ENCODE measurements at places on chromosomes 1 and 21.

DNA sequence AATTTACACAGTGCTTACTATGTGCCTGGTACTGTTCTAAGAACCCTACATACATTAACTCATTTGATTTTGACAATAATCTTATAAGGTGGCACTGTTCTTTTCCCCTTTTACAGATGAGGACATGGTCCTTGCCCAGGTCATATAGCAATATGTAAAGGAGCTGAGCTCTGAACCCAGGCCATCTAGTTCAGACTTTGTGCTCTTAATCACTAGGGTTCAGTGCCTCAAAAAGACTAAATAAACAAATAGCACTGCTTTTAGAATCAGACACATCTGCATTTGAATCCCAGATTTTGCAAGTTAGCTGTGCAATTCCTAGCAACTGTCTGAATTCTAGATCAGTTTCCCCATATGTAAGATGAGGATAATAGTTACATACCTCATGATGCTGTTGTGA lies 8.7 kb upstream of the BCAR3 start:
- DNase-seq: no peak

- DNase-seq: no peak
Observed at GRCh38 chr1:248815407-248816034, 10.2 kb downstream of the SH3BP5L start.

GRCh38 chr1:200029035-200029821 lies 1.7 kb downstream of the NR5A2 start:
- DNase-seq: no peak

GRCh38 chr1:23561076-23561812 lies 1.9 kb upstream of the ID3 start:
- DNase-seq: no peak

DNA sequence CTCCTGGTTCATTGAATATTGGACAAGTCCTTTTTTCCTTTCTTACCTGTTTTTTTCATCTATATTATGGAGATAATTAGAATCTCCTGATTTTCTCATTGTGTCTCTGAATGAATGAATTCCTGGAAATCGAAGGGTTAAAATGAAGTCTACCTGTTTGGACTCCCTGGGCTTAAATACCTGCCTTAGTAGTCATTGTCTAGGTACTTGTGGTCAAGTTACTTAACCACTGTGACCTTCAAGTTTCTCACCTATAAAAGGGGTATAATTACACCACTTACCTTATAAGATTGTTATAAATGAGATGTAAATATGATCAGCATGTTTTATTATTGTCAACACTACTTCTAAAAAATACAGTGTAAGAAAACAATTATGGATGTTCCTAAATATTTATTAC lies 9.0 kb upstream of the TBX19 start:
- no peak for DNase-seq

DNA sequence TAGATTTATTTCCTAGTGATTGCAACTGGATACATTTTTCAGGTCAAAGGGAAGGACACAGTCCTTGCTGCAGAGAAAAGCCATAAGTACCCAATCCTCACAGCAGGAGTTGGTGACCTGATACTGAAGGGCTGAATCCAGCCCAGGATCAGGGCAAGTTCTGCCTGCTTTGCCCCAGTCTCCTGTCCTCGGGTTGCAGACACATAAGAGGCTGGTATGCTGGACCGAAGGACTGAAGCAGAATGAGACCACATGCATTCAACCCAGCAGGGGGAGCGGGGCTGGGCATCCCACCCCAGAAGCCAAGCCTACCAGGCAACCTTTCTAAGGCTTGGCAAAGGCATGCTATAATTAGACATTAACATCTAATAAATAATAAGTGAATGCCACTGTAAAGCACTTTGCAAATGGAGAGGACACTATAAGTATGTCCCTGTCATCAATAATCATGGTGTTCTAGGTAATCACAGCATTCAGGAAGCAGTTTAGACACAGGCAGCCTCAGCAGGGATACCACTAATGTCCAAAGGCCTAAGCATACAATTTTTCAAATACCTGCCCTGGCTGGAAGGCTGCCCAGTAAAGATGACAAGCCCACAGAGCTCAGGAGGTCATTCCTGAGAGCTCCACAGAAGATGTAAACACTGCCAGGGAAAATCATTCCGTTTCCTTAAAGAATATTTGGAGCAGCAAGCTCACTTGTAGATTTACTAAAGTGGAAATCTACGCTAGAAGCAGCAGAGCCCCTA lies 47.6 kb downstream of the KRTAP19-8 start:
- DNase-seq: no peak

- DNase-seq: no peak
Observed at GRCh38 chr1:183027031-183027430, 3.8 kb downstream of the LAMC1 start.

GRCh38 chr1:115210302-115210711 lies 121.0 kb upstream of the TSPAN2 start:
- DNase-seq: no peak

GRCh38 chr21:43303275-43304178 lies 123.4 kb downstream of the SIK1 start:
- DNase-seq: no peak

DNA sequence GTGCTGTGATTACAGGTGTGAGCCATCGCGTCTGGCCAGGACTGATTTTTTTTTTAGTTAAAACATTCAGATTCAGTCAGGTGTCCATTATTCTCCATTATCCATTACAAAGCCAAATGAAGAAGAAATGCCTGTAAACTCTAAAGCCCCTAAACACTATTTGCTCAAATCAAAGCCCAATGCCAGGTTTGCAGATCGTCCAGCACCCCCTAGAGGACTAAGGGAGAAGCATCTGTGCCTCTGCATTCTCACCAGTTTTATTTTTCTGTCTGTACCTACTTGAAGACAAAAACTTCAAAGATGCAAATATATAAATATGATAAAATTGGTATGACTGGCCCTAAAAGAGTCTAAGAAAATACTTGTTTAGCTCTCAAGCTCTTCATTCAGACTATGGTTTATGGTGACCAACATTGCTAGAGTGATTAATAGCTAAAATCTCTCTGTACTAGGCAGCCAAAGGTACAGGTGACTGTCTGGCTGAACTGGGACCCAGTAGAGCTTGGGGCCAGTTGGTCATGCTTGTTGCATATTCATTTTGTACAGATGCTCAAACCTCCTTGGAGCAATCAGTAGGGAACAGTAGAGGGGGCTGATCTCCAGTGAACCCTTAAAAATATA lies 138.4 kb downstream of the SYT2 start:
- no peak for DNase-seq

- DNase-seq: peak; percentile 35
Observed at GRCh38 chr1:85148524-85149250, 52.1 kb downstream of the SYDE2 start.

DNA sequence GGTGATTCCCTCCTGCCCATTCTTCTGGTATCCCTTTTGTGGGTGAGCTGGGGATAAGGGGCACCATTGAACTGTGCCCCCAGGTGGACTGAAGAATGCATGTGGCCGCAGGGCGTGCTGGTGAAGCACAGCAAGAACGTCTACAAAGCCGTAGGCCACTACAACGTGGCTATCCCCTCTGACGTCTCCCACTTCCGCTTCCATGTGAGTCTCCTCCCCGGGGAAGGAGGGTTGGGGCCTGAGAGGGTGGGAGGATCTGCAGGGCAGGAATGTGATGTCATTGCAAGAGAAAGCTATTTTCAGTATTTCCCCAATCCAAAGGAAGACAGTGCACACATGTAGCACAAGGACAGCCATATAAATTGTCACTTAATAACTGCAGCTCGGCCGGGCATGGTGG lies 7.5 kb upstream of the KPNA6 start:
- DNase-seq: no peak

All from skeletal muscle cell (primary cell).